ENCODE measurements at places on chromosomes 1 and 21.

- no peak for DNase-seq
Observed at GRCh38 chr21:40254540-40255465, 387.6 kb downstream of the PCP4 start.

- no peak for DNase-seq
Observed at GRCh38 chr21:45332415-45332814, 44.7 kb upstream of the POFUT2 start.

- DNase-seq = no peak
Observed at GRCh38 chr21:16291296-16291695, 561.5 kb downstream of the USP25 start.

DNA sequence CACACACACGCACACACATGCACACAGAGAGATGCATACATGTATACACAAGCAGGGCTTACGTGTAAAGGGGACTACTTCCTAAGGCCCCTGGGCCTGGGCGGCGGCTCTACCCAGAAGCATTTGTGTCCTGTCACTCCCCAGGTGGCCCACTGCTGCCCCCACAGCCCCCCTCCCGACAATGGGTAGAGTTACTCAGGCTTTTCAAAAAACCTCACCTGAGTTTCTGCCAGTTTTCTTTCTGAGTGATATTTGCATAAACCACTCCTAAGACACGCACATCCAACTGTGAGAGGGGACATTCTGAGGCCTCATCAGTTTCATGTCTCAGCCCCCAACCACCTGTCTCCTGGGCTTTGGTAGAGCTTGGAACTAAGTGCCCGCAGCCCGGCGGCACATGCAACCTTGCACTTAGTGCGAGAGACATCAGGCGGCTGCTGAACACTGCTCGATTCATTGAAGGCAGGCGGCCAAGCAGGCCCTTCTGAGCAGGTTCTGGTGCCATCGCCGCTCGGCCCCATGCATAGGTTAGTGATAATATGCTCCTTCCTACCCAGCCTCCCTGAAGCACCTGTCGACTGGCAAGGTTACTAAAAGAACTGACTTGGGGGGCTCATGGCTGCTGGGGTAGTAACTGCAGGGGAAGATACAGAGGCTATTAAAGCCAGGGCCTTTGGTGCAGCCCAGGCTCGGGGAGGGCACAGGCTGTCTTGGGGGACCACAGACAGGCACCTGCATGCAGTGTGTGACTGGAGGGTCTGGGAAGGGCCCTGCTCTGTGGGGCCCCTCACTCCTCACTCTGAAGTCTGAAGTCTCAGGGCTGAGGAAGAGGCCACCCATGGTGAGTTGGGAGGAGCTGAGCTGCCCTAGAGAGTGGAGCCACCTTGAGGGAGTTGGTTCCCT lies 364.2 kb upstream of the VAMP3 start:
- peak; percentile 4 for DNase-seq

DNA sequence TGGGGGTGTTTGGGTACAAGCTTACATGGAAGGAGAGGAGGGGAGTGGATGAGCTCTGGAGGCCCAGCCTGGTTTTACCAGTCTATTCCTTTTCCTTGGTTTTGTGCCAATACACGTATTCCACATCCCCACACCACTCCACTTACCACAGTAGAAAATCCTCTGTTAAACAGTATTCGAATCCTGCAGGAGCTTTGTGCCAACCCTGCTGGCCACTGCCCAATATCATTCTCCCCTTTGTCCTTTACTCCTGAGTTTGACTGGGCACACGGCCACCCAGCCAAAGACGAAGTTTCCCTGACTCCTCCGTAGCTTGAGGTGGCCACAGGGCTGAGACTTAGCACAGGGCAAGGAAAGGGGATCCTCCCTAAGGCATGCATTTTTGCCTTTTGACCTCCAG lies 61.6 kb downstream of the TMCO4 start:
- peak; percentile 55 for DNase-seq

DNA sequence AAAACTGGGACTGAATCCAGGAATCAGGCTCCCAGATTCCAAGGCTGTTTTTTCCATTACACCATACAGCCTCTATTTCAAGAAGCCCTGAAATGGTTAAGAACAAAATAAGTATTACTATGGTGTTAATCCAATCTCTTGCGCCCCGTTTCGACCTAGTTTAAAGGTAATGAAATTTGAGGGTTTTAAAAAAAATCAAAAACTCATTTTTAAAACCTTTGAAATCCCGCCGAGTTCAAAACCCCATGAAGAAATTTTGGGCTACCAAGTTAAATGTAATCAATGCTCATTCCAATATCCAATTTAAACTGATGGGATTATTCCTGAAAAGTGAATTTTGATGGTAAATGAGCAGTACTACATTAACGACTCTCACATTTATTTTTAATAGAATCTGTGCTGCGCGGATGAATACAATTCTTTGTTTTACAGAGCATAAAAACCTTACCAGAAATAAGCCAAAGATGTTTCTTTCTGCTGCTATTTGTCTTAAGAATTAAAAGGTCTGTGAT lies 767 bp upstream of the EGLN1 start:
- no peak for DNase-seq

GRCh38 chr1:216390956-216391355 lies 32.3 kb downstream of the USH2A start:
- DNase-seq = no peak
